ENCODE measurements at places on chromosomes 11 and 22.

- DNase-seq, result no peak
Measured at GRCh38 chr11:10978198-10978597, 120.3 kb upstream of the ZBED5 start.

DNA sequence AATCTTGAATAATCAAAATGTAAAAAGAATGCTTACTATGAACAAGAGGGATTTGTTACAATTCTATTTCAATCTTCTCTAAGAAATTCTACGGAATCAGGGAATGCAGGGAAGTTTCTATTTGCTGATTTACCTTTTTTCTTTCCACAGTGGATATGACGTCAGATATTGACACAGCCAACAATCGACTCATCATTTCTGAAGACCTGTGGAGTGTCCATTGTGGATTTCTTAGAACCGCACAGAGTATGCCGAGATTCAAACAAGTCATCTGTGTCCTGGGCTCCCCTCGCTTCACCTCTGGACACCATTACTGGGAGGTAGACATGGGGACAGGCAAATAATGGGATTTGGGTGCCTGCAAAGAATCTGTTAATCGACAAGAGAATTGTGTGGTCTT is 4.1 kb upstream of the RFPL1 start:
- no peak for DNase-seq

DNA sequence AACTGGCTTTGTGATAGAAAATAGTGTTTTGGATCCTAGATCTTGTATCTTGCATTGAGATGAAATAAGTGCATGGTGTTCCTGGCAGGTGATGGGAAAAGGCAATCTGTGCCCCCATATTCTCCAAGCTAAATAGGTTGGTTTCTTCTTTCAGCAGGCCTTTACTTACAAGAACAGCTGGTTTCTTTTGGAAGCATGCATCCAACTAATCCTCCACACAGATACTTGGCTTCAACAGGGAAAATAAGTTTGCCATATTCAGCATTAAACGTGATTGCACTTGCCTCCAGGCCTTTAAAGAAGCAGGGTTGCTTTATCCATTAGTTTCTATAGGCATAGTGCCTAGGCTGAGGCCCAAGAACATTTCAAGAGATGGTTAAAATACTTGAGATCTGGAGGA is 59.9 kb downstream of the APIP start:
- DNase-seq, result no peak

DNA sequence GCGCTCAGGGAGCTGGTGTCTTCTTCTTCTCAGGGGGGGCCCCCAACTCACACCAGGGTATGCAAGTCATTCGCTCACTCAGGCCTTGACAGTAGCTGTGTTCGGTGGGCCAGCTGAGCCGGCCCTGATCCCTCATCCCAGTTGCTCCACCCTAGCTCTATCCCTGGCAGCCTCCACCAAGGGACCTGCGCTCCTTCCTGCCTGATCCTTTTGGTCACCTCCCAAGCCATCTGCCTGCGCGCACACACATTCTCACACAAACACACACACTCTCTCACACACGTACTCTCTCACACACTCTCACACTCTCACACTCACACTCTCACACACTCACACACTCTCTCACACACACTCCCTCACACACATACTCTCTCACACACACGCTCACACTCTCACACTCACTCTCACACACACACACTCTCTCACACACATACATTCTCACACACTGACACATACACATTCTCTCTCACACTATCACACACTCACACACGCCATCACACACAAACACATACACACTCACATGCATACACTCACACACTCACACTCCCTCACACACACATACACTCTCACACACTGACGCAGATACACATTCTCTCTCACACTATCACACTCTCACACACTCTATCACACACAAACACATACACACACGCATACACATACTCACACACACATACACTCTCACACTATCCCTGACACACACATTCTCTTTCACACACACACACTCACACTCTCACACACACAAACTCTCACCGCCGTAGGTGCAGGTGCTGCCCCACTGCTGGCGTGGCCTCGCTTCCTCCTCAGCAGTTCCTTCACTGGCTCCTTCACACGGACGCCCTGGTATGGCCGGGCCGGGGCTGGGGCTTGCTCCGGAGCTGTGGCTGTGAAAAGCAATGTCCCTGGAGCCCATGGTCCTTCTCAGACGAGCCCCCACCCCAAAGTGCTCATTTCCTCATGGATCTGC is 20.8 kb downstream of the POU2AF1 start:
- no peak for DNase-seq

DNA sequence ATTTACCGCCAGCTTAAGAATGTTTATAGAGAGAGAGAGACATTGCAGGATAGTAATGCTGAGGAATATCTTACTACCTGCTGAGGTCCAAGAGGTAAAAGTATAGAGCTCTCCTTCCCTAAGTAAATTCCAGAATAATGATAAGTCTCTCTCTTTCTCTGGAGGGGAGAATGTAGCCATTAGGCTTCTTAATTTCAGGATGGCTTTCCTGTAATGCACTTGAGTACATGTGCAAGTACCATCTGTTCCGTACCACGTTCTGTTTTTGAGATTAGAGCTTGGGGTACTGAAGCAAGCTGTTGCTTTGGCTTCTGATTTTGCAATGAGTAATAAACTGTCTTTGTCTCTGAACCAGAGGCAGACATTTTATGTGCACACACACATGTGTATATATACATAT is 1314.0 kb downstream of the JRKL start:
- DNase-seq, result no peak

- no peak for DNase-seq
Measured at GRCh38 chr22:36938886-36939285, 25.5 kb downstream of the CSF2RB start.

GRCh38 chr22:23219317-23219716 is 39.0 kb downstream of the BCR start:
- no peak for DNase-seq

DNA sequence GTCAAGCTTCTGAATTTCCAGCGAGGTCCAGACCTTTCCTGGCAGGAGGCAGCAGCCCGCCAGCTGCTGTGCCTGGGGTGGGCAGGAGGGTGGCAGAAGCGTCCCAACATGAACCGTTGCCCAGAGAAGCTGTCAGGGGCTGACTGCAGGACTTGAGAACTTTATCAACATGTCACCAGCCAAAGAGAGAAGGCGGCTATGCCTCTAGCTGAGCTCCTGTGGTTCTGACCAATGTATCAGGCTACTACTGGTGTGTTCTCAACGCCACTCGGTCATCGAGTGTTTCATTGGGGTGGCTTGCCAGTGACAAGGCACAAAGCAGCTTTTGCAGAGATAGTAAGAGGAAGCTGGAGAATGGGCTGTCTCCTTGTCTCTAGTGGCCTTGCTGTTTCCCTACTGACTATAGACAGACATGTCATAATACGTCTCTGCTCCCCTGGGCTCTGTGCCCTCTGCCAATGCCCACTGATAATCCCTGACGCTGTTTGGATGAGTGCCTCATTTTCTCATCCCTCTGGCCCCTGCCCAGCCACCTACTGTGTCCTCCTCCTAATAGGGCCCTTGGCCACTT is 17.6 kb upstream of the ASCC2 start:
- DNase-seq, result no peak

DNA sequence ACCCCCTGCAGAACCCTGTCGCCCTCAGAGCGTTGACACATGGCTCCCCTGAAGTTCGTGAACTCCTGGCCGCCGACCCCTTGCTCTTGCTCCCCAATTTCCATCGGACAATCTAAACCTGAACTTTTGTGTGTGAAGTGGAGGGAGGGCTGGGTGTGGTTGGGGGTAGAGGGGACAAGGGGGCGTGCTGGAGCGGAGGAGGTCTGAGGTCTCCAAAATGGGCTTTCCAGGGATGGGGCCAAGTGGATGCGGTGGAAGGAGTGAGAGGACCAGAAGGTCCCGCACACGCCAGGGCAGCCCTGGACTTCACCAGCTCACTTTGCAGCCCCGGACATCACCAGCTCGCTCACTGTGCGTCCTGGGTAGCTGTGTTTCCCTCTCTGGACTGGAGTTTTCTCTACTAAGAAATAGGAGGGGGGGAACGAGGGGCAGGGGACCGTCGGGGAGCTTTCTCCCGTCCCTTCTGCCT is 18.6 kb downstream of the CREB3L1 start:
- DNase-seq, result no peak

GRCh38 chr11:121722431-121723245 is 269.9 kb upstream of the SORL1-AS1 start:
- no peak for DNase-seq

- DNase-seq, result no peak
Measured at GRCh38 chr11:95728094-95728493, 61.5 kb downstream of the FAM76B start.

DNA sequence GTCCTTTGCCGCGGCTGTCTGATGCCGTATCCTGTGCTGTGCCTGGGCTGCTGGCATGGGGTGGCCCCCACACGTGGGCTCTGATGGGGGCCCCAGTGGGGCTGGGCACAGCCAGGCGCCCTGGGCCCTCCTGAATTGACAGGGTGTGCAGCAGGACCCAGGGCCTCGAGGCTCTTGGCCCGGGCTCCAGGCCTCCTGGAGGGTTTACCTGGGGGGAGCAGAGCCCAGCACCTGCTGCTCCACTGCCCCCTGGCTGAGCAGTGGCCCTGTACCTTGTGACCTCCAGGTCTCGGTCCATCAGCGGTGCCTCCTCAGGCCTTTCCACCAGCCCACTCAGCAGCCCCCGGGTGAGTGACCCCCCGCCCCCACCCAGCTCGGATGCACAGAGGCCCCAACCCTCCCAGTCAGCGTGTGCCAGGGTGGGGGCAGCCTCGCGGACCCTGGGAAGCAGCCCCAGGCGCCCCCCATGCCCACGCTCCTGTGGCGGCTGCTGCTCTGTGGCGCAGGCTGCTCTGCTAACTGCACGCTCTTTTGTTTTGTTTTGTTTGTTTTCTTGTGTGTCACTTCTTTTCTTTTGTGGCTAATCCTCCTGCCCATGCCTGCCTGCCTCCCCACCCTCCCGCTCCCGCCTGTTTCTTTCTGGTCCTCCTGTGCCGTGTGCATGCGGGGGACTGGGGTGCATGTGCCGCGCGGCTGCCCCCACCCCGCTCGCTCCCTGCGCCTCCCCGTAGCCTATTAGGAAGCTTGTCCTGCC is 36.9 kb downstream of the MOB2 start:
- no peak for DNase-seq

DNA sequence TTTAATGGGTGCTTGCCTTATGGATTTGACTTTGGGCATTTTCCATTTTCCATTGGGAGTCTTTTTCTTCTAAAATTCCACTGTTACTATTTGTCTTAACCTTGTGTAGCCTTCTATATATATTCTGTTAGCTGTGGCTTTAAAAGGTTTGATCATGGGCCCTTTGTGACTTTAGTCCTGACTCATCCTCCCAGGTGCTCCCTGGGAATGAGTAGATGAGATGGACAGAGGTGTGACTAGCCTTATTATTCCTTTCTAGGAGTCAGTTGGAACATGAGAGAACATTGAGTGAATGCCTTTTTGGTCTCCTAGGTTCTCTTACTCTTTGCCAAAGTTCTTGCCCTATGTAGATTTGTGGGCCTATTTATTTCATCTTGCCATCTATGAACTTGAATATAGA is 39.0 kb downstream of the DDX10 start:
- no peak for DNase-seq

DNA sequence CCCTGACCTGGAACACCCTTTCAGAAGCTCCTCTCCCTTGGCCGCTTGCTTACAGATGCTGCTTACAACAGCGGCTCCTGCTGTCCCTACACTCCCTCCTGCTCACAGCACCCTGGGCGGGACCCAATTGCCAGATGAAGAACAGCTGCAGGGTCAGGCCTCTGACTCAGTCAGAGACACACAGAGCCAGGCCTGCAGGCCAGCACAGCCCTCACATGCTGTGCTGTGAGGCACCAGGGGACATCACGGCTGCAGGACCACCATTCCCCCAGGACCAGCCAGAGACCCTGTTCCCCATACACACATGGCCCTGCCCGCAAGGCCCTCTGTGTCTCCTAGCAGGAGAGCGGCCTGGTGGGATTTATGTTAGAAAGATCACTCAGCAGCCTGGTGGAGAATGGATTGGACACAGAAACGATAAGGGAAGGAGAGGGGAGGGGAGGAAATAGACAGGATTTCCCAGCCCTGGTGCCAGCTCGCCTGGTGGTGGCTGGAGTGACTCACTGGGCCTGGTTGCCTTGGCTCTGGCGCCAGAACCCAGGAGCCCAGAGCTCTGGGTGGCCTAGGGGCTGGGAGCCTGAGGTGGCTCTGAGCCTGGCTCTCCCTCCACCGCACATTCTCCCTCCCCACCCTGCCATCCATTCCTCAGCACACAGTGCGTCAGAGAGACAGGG is 6.7 kb downstream of the CAPN5 start:
- DNase-seq, result no peak

DNA sequence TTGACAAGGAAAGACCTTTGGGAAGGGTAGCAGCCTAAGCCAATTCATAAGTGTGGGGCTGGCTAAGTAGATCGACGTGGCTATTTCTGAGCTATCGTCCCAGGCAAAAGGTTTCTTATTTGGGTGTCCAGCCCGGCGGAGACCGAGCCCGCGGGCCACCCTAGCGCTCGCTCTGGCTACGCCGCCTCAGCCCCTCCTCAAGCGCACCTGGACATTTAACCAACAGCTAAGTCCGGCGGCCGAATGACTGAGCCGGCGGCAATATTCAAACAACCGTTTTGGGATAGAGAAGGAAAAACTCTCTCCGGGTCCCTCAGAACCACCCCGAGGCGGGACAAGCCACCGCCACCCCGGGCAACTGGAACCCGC is 457 bp downstream of the RNF141 start:
- no peak for DNase-seq

DNA sequence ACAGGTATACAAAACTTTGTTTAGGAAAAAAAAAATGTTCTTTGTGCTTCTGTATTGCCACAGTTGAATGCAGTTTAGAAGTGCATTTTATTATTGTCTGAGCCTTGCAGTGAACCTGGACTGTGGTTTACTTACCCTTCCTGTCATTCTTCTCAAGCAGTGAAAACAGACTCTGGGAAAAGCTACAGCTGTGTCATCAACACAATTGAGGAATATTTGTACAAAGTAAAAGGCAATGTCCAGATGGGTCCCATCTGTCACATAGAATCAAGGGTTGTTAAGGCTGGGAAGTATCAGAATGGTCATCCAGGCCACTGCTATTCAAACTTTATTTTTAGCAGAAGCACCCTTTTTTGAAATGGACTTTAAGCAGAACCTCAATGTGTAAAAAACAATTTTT is 73.3 kb downstream of the TRIM44 start:
- no peak for DNase-seq

DNA sequence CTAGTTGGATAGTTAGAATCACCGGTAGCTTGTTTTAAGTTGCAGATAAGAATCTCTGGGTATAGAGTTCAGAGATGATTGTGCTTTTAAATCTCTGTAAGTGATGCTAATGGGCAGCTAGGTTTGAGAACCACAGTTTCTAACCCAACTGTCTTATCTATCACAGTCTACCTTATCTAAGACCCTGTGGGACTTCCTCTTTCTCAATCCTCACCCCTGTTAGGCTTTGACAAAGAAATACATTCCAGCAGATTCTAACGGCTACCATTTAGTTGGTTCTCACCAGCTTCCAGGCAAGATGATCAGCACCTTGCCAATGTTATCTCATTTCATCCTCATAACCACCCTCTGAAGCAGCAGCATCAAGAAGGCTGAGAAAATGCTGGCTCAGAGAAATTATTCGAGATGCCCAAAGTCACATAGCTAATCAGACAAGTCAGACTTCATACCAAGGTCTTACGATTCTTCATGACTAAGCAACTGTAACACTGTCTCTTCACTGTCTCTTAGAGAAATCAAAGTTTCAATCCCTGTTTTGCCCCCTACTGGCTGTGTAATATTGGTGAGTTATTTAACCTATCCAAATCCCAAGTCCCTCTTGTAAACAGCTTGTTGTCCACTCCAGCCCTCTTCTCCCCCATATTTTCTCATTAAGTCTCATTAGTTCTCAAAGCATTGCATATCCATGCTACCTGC is 192.4 kb upstream of the API5 start:
- no peak for DNase-seq

GRCh38 chr11:57601297-57601696 is 3.8 kb downstream of the SERPING1 start:
- no peak for DNase-seq

Measured in activated CD8-positive, alpha-beta memory T cell treated with anti-CD3 and anti-CD28 coated beads for 48 hours (primary cell).